ENCODE measurements at places on chromosomes 16 and 17.
A peak's percentile ranks its signal among the peaks of the same experiment; 100 is the strongest.

DNA sequence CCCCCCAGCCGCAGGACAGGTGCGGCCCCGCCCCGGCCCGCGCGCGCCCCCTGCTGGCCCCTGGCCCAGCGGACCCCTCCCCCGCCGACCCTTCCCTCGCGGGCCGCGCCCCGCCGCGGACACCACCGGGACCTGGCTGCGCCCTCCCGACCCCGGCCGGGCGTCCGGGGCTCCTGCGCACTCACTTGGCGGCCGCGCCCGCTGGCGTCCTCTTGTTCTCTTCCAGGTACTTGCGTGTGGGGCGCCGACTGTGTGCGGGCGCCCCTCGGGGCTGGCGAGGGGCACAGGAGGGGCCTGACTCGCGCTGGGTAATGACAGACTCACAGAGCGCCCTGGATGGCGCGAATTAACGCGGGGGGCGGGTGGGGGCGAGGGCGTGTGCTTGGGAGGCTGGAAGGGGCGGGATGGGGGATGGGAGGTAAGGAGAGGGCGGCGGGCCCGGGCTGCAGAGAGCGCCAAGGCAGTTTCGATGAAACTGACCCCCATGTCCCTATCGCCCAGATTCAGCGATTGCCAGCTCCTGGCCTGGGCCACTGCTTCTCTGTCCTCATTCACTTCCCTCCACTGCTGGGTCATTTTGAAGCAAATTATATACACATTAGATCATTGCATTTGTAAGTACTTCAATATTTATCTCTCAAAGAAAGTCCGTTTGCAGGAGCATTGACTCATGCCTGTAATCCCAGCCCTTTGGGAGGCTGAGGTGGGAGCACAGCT, 445 bp upstream of the DBNDD1 start:
- no peak for DNase-seq

- DNase-seq = no peak
Measured at GRCh38 chr16:19382084-19382801, 35.4 kb upstream of the TMC5 start.

DNA sequence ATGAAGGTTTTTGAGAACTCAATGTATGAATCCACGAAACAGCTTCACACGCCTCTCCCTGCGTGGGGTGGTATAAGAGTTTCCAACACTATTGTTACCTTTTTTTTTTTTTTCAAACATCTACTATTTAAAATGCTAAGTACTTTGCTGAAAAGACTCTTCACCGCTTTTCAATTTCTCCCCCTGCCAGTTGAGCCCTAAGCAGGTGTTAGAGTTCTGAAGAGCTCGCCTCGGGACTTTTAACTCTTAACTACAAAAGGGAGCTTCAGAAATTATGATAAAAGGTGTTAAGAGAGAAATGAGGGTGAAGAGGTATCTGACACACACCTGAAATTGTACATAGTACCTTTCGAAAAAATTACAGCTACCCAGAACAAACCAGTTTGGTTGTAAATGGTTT, 20.9 kb upstream of the PSMD7 start:
- DNase-seq = no peak

GRCh38 chr17:71628306-71628705, 492.5 kb upstream of the SOX9 start:
- no peak for DNase-seq

DNA sequence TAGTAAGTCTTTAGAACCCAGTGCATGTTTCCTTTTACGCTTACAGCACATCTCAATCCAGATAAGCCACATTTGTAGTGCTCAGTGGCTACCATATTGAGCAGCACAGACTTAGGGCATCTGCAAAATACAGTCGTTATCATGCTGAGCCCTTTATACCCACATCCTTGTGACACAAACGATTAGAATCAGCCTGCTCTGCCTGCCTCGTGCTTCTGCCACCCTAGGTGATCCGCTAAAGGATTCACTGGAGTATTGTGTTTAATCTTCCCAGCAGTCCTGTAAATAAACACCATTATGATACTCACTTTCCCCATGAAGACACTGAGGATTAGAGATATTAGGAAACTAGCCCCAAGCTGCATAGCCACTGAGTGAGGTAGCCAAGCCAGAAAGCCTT, 51.3 kb upstream of the FA2H start:
- no peak for DNase-seq

DNA sequence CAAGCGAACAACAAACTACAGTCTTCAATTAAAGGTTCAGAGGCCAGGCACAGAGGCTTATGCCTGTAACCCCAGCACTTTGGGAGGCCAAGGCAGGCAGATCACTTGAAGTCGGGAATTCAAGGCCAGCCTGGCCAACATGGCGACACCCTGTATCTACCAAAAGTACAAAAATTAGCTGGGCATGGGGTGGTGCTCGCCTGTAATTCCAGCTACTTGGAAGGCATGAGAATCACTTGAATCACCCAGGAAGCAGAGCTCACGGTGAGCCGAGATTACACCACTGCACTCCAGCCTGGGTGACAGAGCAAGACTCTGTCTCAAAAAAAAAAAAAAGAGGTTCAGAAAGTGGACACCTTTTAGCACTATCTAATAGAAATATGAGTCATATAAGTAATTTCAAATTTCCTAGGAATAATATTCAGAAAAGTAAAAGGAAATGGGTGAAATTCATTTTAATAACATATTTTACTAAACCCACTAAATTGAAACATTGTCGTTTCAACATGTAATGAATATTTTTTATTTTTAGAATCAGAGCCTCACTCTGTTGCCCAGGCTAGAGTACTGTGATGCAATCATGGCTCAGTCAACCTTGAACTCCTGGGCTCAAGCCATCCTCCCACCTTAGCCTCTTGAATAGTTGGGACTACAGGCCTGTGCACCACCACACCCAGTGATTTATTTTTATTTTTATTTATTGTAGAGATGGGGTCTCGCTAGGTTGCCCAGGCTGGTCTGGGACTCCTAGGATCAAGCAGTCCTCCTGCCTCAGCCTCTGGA, 15.2 kb upstream of the MARCHF10 start:
- DNase-seq = no peak

GRCh38 chr17:66840061-66840460, 5.1 kb downstream of the CACNG5 start:
- DNase-seq = no peak

DNA sequence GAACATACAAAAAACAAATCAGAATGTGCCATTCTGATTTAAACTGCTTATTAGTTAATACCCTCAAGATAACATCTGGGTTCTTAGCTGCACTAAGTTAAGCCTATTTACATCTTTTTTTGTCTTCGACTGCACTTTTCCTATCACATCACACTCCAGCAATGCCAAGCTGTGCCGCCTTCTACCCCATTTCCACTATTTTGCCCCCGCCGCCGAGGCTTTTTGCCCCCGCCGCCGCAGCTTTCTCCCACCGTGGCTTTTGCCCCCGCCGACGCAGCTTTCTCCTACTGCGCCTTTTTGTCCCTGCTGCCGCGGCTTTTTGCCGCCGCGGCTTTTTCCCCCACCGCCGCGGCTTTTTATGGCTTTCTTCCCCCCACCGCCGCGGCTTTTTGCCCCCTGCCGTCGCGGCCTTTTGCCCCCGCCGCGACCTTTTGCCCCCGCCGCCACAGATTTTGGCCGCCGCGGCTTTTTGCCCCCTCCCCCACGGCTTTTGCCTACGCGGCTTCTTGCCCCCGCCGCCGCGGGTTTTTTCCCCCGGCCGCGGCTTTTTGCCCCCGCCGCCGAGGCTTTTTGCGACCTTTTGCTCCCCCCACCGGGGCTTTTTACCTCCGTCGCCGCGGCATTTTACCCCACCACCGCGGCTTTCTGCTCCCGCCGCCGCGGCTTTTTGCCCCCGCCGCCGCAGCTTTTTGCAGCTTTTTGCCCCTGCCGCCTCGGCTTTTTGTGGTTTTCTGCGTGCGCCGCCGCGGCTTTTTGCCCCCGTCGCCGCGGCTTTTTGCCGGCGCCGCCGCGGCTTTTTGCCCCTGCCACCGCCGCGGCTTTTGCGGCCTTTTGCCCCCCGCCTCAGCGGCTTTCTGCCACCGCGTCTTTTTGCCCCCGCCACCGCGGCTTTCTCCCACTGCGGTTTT, 331.4 kb upstream of the WSB1 start:
- DNase-seq = no peak

GRCh38 chr17:45040459-45040858, 11.0 kb downstream of the DCAKD start:
- no peak for DNase-seq

DNA sequence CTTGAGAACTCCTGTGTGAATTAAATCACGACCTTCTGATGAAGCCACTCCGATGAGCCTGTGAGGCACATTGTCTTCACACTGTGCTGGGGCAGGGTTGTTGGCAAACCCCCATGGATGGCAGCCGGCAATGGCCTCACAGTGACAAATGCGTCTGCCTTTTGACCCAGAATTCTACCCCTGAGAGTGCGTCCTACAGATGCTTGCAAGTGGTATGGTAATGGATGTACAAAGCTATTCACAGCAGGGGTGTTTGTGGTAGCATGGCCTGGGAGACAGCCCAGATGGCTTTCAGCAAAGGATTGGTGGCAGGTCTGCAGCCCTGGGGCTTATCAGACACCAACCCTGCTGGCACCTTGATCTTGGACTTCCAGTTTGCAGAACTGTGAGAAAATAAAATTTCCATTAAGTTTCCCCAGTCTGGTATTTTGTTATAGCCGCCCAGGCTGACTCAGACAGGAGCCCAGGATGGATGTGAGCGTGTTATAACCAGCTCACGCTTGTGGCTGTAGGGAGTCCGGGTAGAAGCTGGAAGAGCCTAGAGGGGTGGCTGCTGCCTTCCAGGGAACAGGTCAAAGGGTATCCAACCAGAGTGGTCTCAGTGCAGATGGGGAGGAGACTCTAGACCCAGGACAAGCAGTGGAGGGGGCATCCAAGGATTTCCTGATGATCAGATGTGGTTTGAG, 10.1 kb downstream of the AFMID start:
- no peak for DNase-seq

- DNase-seq = no peak
Measured at GRCh38 chr17:17347956-17348871, 45.0 kb downstream of the NT5M start.

DNA sequence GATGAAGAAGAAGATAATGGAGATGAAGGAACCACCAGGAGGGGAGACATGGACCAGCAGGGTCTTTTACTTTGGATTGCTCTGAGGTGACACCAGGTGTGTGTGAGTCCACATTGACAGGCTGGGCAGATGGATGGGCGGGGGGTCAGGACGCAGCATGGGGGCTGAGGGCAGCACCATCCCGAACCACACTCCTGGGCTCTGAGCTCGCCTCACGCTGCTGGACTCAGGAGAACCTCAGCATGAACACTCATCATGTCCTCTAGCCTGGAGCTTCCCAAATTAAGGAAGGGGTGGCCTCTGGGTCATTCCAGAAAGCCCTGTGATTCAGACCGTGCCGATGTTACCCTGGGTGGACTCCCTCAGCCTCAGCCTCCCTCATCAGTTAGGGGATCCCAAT, 50.4 kb upstream of the MAP3K14 start:
- no peak for DNase-seq

DNA sequence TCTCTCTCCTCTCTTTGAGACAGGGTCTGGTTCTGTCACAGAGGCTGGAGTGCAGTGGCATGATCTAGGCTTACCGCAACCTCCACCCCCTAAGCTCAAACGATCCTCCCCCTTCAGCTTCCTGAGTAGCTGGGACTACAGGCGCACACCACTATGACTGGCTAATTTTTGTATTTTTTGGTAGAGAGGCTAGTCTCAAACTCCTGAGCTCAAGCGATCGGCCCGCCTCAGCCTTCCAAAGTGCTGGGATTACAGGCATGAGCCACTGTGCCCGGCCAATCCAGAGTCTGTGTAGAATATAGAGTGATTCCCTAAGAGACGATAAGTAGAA, 65.8 kb upstream of the RPH3AL start:
- peak; percentile 28 for DNase-seq

DNA sequence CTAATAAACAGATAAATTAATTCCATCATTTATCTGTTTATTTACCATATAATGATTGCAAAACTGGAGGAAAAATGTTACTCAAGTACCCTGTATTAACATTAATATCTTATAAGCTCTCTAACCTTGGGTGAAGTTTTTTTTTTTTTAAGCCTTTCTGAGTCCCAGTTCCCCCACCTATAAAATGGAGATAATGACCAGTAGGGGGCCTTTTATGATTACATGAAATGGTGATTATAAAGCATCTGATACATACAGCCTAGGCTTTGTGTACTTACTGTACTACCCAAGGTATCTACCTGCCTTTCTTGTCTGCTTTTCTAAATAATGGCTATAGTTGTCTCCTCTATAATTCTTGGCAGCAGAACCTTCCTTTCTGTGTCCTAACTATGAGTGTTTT, 22.6 kb downstream of the LRRC36 start:
- DNase-seq = no peak

- DNase-seq = no peak
Measured at GRCh38 chr17:15973834-15974233, 25.7 kb downstream of the ZSWIM7 start.

GRCh38 chr16:46885960-46886763, 2.0 kb downstream of the GPT2 start:
- DNase-seq = no peak
